ENCODE measurements at places on chromosomes 2 and 18.
A peak's percentile ranks its signal among the peaks of the same experiment; 100 is the strongest.

DNA sequence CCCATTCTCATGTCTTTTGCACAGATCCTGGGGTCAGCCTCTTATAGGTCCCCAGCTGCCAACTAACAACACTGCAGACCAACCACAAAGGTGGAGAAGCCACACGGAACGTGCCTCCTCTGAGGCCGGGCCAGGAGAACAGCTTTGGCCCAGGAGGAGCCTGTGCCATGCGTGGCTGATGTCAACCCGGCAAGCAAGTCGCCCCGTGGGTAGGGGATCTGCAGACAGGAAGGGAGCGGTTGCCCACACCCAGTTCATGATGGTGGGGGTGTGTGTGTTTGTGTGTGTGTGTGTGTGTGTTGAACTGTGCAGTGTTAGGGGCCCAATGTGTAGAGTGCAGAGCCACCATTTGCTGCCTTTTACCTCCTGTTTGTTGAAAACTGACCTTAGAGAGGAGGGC is 2.4 kb upstream of the CLEC4F start:
- no peak for DNase-seq

DNA sequence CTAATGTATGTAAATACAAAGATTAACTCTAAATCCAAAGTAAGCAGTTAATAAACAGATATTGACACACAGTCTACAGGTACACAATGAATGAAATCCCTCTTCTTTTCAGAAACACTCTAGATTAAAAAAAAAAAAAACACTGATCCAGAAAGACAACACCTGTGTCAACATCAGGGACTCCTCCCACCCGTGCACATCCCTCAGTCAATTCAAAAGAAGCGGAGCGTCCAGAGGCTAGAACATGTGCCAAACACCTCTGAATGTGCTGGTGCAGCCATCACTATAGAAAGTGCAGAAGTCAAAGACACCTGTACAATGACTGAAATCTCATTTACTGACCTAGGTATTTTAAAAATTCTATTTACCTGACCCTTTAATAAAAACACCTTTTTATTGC is 622.6 kb upstream of the ID2 start:
- no peak for DNase-seq

DNA sequence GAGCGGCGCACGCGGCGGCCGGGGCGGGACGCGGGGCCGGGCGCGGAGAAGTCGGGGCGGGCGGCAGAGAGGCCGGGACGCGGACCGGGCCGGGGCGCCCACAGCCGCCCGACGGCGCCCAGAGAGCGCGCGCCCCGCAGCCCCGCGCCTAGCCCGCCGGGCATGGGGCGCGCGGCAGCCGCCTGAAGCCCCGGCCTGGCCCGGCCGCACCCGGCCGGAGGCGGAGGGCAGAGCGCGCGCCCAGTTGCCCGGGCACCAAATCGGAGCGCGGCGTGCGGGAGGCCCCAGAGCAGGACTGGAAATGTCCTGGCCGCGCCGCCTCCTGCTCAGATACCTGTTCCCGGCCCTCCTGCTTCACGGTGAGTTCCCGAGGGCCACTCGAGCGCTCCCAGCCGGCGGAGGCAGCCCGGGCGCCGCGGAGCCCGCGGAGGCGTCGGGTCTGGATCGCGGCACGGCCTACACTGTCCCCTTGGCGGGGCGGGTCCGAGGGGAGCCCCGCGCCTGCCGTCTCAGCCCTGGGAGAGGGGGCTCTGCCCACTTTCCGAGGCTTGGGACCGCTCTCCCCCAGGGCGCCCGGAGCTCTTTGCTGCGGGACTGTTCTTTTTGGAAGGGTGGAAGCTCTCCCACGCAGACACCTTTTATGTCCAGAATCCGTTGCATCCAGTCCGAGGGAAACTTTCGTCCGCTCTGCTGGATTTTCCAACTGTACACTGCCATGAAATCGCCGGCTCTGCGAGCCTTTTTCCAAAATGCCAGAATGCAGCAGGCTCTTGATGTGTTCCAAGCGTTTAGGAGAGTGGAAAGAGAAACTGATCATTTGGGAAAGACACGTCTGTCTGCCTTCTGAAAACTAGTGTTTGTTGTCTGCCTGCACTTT is 484 bp downstream of the APCDD1 start:
- DNase-seq, result peak; percentile 35

- no peak for DNase-seq
These were observed 1.1 kb downstream of the AGFG1 start for GRCh38 chr2:227473122-227473461.

- no peak for DNase-seq
These were observed 164.1 kb downstream of the MYCN start for GRCh38 chr2:16104315-16104948.

DNA sequence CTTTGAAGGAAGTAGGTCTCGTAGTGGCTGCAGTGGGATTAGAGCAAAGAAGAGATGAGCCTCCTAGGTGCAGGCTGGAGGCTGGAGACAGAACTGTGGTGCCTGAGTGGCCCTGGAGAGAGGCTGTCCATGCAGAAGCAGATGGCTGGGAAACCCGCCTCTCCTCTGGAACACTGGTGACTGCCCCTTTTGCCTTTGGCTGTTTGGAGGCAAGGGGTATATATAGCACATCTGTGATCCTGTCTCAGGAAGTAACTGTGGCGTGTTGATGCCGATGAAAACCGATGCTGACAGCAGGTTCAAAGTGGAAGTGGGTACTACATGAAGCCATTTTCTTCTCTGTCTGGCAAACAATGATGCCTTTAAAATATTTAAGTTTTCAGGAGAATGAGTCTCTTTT is 43.5 kb downstream of the SLC9A2 start:
- DNase-seq, result no peak

- no peak for DNase-seq
These were observed 18.0 kb upstream of the AP1S3 start for GRCh38 chr2:223855426-223855825.

- no peak for DNase-seq
These were observed 61.3 kb downstream of the MCFD2 start for GRCh38 chr2:46854260-46854659.

DNA sequence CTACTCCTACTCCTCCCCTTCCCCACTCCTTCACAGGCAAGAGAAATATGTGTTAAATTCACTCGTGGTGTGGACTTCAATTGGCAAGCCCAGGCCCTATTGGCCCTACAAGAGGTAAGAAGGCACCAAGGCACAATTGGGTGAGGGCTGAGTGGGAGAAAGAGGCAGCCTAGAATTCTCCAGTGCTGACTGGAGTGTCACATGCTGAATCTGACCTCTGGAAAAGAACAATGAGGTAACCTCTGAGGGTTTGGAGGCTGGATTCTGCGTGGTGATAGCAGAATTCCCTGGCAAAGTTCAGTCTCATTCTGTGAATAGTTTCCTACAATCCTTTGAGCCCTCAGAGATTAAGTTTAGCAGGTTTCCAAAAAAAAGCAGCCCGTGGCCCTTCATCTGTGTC is 6.9 kb downstream of the CENPA start:
- DNase-seq, result no peak

DNA sequence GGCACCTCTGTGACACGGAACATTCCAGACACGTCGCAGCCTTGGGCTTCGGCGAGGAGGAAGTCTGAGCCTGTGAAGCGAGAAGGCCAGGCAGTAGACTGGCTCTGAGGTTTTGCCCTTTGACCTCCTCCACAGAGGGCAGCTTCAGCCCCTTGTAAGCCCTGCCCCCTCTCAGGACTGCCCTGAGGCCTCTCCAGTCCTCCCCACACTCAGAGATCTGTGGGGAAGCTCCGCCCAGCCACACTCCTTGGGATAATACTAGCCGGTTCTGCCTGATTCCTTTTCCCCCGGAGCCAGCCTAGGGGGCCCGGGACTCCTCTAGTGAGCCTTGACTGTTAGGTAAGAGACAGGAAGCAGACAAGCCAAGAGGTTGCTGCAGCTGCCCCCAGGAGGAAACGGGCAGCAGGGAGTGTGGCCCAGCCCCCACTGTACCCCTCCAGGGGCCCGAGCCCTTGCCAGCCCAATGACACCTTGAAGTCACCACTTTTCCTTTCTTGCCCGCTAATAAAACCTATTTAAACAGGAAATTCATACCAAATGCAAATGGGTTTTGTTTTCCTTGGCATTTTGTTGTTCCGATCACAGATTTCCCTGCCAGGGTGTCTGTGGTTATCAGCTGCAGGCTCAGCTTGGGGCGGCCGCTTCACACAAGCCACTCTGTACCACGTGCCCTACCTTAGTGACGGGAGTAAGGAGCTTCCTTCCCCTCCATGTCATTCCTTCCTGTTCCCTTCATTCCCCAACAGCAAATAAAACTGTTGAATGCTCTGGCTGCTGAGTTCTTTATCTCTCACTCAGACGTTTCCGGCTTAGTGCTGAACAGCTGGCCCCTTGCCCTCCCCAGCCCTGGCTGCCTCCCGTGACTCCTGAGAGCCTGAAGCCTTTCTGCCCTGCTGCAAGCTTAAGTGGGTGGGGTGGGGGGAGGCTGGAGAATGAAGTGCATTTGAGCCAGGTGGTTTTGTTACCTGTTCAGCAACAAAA is 124.7 kb downstream of the CABLES1 start:
- DNase-seq, result peak; percentile 86

GRCh38 chr18:72207280-72207679 is 336.9 kb downstream of the CBLN2 start:
- no peak for DNase-seq

- DNase-seq, result peak; percentile 65
These were observed 17.1 kb downstream of the EDAR start for GRCh38 chr2:108971661-108972566.

GRCh38 chr2:101846973-101847372 is 144.8 kb upstream of the IL1R2 start:
- DNase-seq, result no peak

- no peak for DNase-seq
These were observed 15.5 kb downstream of the FOSL2 start for GRCh38 chr2:28407976-28408690.

DNA sequence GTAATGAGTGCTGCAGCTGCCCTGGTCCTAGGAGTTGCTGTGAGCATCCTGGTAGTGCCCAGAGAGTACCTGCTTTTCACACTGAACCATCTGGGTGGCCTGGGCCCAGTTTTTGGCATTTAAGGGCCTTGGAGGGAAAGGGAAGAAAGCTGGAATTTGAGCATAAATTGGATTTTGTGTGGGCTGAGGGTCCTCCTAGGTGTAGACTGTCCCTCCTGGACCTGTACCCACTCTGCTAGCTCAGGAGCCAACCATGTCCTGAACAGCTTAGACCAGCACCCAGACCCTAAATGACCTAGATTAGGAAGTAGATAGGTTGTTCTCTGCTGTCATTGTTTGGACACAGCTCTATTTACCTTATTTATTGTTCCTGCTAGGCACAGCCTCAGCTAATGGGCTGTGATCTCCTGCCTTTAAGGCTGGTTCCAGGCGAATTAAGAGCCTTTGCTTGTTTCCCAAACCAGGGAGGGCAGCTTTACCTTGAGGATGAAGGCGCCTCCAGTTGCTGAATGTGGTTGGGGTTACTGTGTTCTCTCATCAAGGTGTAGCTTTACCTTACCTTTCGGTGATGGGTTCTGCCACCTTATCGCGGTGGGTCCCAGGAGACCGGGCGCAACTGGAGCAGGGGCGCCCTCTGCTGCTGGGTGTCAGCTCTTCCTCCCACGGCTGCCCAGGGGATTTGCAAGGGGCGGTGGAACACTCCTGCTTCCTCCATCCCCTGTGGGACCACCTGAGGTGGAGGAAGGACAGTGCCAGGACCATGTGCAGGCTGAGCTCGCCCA is 34.4 kb downstream of the ITGA6 start:
- peak; percentile 69 for DNase-seq

All from GM03348 (cell line).